ENCODE measurements at places on chromosomes 12 and 14.

GRCh38 chr12:123026094-123026853, 45.8 kb downstream of the ARL6IP4 start:
- DNase-seq, result no peak

DNA sequence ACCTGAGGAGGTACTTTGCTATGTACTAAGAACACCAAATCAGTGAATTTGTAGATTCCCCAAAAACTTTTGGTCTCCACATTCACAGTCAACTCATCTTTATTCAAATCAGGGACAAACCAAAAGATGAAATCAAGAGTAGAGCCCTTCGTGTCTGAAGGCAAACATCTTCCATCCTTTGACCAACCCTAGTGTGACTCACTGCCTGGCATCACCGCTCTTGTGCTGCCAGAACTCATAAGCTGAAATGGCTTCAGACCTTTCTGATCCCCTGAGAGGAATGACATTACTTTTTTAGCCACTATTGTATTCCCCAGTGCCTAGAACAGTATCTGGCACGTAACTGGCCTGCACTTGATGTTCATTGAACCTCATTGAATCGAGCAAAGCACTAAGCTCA, 50.1 kb downstream of the GOLGA5 start:
- no peak for DNase-seq

DNA sequence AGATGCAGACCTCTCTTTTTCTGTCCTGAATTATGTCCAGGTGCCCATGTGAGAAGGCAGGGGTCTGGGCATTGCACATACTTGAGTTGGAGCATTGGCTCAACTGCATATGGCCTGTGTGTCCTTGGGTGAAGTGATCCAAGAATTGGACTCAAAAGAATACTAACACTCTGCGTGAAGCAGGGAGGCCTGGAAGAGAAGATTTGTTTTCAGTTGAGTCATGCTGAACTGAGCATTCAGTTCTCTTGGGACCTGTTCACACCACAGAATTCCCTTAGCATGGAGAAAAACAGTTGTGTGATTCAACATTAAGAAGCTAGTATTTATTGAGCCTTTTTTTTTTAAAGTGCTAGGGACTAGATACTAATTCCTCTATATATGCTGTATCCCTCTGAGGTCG, 164.7 kb upstream of the TBX3 start:
- DNase-seq, result no peak

DNA sequence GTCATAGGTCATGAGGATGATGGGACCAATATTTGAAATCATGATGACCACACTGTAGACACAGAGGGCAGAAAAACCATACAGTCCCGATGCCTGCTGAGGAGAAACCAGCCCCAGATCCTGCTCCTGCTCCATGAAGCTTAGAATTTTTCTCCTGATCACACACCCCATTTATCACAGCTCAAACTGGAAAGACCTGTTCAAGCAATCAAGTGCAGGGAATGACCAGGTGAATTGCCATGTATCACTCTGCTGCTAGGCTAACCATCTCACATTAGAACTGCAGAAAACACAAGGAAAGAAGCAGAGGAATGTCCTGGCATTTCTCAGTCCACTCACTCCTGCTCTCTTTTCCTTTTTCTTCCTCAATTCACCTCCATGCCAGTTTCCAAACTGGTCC, 18.1 kb downstream of the MANSC1 start:
- no peak for DNase-seq

DNA sequence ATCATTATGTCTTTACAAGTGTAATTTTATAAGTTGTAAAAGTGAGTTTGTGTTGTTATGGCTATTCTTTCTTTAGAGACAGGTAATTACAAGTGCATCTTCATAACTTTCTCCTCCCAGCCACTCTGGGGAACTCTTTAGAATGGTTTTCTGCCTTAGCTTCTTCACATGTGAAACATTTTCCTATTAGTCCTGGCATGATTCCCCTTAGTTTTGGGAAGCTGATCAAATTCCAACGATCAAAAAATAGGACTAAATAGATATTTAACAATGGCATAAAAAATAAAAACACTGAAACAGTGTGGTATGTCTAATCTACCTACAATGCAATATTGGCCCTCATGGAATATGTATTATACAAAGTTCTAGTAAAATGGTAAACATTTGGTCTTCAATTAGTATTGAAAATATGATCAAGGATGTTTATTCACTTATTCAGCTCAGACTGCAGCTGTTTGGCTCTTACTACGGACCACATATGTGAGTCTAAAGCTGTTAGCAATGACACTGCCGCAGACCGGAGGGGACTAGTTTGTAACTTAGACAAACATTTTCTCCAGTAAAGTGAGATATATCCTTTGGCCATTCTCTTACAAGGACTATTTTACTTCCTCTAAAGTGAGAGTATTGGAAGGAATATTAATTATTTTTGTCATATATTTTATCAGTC, 890.8 kb upstream of the USP15 start:
- no peak for DNase-seq

GRCh38 chr14:61229475-61229888, 51.7 kb downstream of the TMEM30B start:
- peak; percentile 69 for DNase-seq

- no peak for DNase-seq
Measured at GRCh38 chr12:73678335-73678734, 859.3 kb upstream of the ATXN7L3B start.

- DNase-seq, result no peak
Measured at GRCh38 chr12:50397117-50397650, 775 bp upstream of the FAM186A start.

DNA sequence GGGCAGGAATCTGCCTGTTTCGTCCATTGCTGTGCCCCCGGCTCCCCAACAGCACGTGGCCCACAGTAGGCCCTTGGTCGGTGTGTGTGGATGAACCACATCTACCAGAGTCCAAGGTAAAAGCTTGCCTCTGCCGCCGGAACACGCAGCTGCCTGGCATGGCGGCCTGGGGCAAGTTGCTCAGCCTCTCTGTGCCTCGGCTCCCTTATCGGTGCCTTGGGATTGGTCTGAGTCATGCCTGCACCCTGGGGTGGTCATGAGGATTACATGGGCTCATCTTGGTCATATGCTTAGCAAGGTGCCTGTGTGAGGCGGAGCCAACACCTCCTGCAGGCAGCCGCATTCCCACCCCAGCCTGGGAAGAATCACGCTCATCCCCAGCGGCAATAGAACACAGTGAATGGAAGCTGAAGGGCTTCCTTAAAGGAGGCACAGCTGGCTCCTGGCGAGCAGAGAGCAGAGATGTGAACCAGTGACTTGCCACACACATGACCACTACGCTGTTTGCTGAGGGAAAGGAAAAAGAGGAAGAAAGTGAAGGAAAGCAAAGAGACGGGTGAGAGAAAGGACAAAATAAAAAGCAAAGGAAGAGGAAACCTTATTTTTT, 5.5 kb upstream of the SCARB1 start:
- no peak for DNase-seq

- no peak for DNase-seq
Measured at GRCh38 chr12:114740448-114740847, 56.5 kb upstream of the TBX3 start.

- peak; percentile 34 for DNase-seq
Measured at GRCh38 chr12:9364224-9365176, 156.3 kb upstream of the PZP start.

- DNase-seq, result no peak
Measured at GRCh38 chr14:25006961-25007795, 42.8 kb downstream of the STXBP6 start.

- no peak for DNase-seq
Measured at GRCh38 chr14:99344051-99344758, 72.2 kb upstream of the BCL11B start.

DNA sequence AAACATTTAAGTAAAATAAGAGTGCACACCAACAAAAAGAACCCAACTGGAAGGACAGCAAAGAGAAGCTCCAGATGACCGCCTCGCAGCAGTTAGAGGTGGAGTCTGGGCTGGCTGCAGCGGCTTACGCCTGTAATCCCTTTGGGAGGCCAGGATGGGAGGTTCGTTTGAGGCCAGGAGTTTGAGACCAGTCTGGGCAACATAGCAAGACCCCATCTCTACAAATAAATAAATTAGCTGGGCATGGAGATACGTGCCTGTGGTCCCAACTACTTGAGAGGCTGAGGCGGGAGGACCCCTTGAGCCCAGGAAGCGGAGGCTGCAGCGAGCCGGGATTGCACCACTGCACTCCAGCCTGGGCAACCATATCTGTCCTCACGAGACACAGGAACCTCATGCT, 15.2 kb downstream of the LRCOL1 start:
- no peak for DNase-seq

DNA sequence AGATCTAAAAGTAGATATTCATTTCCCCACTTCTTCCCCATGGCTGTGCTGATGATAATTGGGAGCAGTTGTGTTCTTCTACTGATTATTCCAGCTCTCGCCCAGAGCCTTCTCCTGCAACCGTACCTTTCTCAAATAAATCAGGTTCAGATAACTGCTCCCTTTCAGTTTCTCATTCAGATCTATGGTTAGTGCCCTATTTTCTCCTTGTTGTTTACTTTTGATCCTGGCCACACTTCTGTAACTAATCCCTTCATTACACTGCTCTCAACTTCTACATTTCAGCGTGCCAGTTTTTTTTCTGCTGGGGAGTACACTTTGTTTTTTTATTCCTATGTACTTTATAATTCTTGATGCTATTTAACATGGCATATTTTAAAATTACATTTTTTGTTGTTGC, 2.8 kb upstream of the STRAP start:
- no peak for DNase-seq

DNA sequence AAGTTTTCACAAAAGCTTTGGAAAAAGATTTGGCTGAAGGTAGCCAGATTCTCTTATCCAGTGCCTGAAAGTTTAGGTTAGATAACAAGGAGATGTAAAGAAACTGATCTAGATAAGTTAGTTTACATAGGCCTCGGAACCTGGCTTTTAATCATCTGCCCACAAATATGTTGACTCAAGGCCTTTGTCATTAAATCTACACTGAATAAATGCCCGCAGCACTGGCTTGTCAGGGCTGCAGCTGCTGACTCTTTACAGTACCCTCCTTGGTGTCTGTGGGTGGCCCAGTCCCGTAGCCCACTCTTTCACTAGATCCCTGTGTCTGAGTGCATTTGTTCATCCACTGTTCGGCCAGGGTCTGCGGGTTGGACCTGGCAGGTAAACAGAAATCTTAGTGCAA, 58.0 kb downstream of the TMEM116 start:
- no peak for DNase-seq

DNA sequence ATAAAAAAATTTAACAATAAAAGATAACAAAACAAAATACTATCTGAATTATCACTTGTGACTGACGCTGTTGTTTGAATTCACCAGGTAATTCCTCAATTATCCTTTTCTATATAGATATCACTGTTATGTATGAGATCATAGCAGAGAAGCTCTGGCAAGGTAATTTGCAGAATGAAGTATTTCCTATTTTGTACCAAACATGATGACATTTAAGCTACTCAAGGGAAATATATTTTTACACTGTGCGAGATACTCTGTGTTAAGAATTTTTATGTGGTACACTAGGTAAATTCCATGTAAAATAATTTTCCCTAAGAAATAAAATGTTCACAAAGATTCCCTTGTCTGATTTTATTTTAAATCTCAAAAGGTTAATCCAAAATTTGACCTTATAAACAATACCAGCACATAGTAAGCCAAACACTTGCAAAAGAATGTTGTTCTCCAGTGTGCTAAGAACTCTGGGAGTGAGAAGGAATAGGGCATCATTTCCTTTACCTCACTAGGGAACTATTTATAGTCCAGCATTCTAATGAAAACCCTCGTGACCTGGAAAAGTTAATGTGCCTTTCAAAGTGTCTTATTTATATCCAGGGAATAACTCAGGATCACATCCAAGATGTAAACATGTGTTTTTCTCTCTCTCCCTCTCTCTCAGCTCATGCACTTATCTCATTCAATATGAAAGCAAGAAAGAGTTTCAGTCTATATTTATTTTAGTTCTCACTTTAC, 115.2 kb upstream of the RAP1B start:
- DNase-seq, result no peak

DNA sequence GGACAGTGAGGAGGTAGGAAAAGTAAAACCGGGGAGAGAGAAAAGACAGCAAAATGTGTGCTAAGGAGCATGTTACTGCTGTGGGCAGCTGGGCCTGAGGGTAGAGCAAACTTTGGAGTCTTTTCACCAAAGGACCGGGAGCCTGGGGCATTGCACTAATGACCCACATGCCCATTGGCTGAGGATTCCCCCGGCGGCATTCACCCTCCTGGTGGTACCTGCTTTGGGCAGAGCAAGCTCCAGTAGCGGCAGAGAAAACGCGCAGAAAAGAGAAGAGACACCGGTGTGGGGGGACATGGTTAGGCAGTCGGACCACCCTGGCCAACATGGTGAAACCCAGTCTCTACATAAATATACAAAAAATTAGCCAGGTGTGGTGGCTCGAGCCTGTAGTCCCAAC, 83.4 kb upstream of the ESRRB start:
- no peak for DNase-seq

GRCh38 chr12:21478756-21479455, 22.5 kb downstream of the RECQL start:
- DNase-seq, result no peak

- DNase-seq, result no peak
Measured at GRCh38 chr12:122117979-122118378, 39.4 kb downstream of the MLXIP start.

DNA sequence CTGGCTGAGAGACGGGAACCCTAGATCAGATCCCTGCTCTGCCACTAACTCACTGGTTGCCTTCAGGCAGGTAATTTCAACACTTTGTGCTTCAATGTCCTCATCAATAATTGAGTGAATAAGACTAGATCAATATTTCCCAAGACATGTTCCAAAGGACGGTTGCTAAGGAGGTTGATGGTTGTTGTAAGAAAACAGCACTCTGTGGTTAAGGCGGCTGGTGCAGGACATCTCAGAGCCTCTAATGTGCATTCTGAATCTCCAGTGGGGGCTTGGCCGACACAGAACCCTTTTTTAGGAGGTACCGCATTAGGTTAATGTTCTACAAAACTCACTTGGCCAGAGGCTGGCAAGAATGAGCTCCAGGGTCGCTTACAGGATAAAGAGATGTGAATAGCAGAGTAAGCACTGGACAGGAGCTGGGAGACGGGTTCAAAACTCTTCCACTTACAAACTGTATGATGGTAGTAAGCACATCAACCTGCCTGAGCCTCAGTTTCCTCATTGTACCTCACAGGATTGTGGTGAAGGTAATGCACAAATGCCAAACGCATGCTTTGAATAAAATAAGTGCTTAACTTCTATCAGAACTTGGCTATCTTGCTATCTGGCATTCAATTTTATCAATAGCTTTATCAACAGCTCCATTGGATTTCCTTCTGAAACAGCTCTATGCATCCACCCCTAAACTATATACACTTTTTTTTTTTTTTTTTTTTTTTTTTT, 136.9 kb upstream of the PARP11 start:
- DNase-seq, result no peak

- DNase-seq, result no peak
Measured at GRCh38 chr14:84882830-84883229, 647.1 kb upstream of the FLRT2 start.

- no peak for DNase-seq
Measured at GRCh38 chr14:36522972-36523715, 3.1 kb upstream of the NKX2-1 start.

GRCh38 chr12:70543444-70543843, 93.8 kb downstream of the PTPRB start:
- no peak for DNase-seq
